ENCODE measurements at places on chromosomes 1 and 21. TPM values are rescaled to one million over a fixed set of nuclear protein-coding genes. Genes with fewer than 3 reads are reported as not detected.

TTC22 gene
- not detected for polyA plus RNA-seq

CD244 gene
- not detected for polyA plus RNA-seq

GNAT2 gene
- not detected for polyA plus RNA-seq

CD247 gene
- 1.6 TPM for polyA plus RNA-seq

FAM163A gene
- polyA plus RNA-seq, result 0.06 TPM

MRPS14 gene
- polyA plus RNA-seq, result 74.9 TPM

MROH9 gene
- polyA plus RNA-seq, result not detected

ZFP69B gene
- 3.7 TPM for polyA plus RNA-seq

PTPRF gene
- 44.1 TPM for polyA plus RNA-seq

VSIG8 gene
- polyA plus RNA-seq, result not detected

HSF2BP gene
- polyA plus RNA-seq, result 0.22 TPM

MTARC1 gene
- polyA plus RNA-seq, result 15.8 TPM

GPATCH2 gene
- polyA plus RNA-seq, result 11.8 TPM

CYP4A22 gene
- not detected for polyA plus RNA-seq

Measured in cardiac muscle cell (in vitro differentiated cells and primary cell).